ENCODE measurements at places on chromosomes 1 and 21. TPM values are rescaled to one million over a fixed set of nuclear protein-coding genes. Genes with fewer than 3 reads are reported as not detected.

DNA sequence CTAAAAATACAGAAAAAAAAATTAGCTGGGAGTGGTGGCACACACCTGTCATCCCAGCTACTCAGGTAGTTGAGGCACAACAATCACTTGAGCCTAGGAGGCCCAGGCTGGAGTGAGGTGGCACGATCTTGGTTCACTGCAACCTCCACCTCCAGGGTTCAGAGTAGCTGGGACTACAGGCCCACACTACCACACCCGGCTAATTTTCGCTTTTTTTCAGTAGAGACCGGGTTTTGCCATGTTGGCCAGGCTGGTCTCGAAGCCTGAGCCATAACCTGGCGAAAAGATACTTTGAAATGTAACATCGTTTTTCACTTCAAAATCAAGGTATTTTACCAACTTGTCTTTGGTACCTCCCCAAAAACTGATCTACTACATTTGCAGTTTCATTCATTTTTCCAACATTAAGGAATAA, 6.1 kb downstream of the GAS5 start:
- peaks cover 6% of the 10 kb centered on the region for H3K4me1 ChIP-seq
- no peak overlapping the region for H3K27ac ChIP-seq
- H3K4me3 ChIP-seq, result no peak overlapping the region
- peaks cover 48% of the 10 kb centered on the region for H3K36me3 ChIP-seq
- no peak for DNase-seq

DNA sequence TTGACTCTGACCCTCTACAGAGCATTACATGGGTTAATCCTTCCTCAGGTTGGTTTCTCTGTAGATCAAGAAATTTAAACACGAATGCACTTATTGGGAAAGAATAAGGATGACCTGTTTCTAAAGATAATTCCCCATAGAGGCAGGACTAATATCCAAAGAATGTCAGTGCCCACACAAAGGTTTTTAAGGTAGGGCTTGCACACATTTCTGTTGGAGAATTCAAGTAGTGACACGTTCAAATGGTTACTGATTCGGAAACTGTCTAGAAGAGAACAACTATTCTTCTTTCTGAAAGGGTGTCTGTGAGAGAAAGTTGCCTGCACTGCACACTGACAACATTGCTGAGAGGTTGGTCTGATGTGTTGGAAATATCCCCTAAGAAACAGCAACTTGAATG, 167.3 kb downstream of the ZNF326 start:
- H3K4me1 ChIP-seq, result no peaks in the 10 kb centered on the region
- H3K4me3 ChIP-seq, result no peak overlapping the region
- no peak for DNase-seq
- no peaks in the 10 kb centered on the region for H3K36me3 ChIP-seq
- no peak overlapping the region for H3K27ac ChIP-seq

DNA sequence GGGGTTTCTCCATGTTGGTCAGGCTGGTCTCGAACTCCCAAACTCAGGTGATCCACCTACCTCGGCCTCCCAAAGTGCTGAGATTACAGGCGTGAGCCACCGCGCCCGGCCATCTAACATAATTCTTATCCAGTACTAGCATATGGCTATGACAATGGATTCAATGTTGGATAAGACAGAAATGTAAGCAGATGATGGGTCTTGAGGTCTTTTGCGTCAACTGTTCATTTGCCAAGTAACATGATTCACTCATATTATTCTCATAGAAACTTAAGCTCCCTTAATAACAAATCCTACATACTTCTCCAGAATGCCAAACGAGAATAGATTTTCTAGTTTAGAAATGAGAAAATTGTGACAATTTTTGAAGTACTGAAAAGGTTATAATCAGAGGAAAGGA, 170.3 kb downstream of the RGS7 start:
- H3K27me3 ChIP-seq, result no peaks in the 10 kb centered on the region
- H3K27ac ChIP-seq, result no peak overlapping the region
- no peak for DNase-seq
- no peaks in the 10 kb centered on the region for H3K36me3 ChIP-seq
- H3K4me3 ChIP-seq, result no peak overlapping the region

GRCh38 chr1:80673935-80674597, 1126.7 kb upstream of the ADGRL2 start:
- H3K27me3 ChIP-seq, result no peaks in the 10 kb centered on the region
- peaks cover 8% of the 10 kb centered on the region for H3K36me3 ChIP-seq
- H3K4me1 ChIP-seq, result no peaks in the 10 kb centered on the region
- DNase-seq, result no peak

DNA sequence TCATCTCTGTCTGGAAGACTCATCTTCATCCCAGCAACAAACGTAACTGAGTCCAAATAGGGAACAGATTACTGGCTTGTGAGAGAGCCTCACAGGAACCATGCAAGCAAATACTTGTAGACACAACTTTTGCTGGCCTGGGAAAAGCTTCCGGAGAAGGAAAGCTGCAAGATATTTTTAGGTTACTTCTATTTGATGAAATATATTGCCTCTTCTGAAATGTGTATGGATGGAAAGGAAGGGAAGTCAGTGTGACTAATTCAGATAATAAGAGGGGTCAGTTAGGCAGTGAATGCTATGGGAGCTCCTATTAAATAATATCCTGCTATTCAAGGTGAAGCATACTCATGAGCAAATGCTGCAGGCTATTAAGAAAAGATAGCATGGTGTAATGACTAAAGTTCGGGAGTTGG, 20.4 kb upstream of the FGGY start:
- no peak overlapping the region for H3K27ac ChIP-seq
- H3K36me3 ChIP-seq, result no peaks in the 10 kb centered on the region
- H3K4me3 ChIP-seq, result no peak overlapping the region
- no peaks in the 10 kb centered on the region for H3K27me3 ChIP-seq
- no peak for DNase-seq

GRCh38 chr1:223747838-223748335, 35.5 kb downstream of the CAPN2 start:
- H3K36me3 ChIP-seq, result peaks cover 8% of the 10 kb centered on the region
- no peak for DNase-seq
- no peak overlapping the region for H3K4me3 ChIP-seq
- no peaks in the 10 kb centered on the region for H3K27me3 ChIP-seq
- no peak overlapping the region for H3K27ac ChIP-seq

The TTC22 gene
- total RNA-seq, result 3.5 TPM

The RYR2 gene
- total RNA-seq, result 0.51 TPM

The PRKAA2 gene
- total RNA-seq, result 2.3 TPM
